Activated T-helper 1 cell treated with anti-CD3 and anti-CD28 coated beads, Interleukin-2, amount 50 U/mL, for 16 hours (primary cell): ENCODE measurements at places on chromosomes 12 and 14.
A peak's percentile ranks its signal among the peaks of the same experiment; 100 is the strongest.

DNA sequence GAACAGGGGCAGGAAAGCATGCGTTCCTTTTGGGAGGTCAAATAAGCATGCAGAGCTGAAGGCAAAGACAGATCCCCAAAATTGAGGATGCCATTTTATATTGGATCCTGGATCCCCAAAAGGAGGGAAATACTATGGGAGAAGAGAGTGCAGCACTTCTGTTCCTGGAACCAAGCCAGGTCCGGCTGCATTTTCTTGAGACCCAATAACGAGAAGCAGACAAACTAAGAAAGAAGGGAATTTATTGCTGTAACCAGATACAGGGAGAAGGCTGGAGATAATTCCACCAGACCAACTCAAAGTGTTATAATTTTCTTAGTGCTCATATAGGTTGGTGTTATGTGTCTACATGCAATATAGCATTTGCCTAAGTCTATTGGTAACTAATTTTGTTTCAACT lies 60.8 kb downstream of the PDE6H start:
- DNase-seq: no peak

GRCh38 chr14:24110060-24110459 lies 4.5 kb upstream of the DCAF11 start:
- DNase-seq: no peak

DNA sequence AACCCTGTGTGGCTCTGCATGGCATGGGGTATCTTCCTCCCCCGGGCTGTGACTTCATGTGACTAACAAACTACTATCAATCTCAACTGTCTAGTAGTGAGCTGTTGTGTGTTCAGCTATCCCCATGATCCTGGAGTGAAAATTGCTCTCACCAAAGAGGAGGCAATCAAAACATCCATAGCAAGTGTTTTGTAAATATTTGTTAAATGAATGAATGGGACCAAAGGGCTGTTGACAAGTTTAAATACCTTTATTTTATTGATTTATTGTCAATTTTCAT lies 138.1 kb upstream of the CPM start:
- DNase-seq: no peak

DNA sequence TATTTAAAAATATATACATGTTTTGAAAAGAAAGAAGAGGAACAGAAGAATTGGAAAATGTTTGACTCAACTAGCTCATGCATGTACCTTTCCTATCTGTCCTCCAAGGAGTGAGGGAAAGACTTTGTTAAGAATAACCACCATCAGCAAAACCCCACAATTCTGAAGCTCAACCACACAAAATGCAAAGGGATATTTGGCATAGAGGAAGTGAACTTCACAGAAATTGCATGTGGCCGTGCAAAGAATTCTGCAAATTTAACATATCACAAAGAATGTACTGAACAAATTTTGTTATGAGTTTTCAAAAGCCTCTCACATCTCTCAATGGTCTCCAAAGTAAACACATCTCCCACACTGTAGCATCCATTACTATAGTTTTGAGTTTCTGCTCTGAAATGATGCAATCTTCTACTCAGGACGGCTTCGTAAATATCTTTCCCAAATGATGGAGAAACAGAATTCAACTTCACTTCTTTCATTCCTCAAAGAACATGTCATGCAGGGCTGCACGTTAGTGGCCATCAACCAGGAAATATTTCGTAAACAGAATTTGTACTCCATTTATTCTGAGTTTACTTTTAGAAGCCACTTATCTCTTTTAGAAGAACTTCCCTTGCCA lies 17.6 kb downstream of the DUSP6 start:
- no peak for DNase-seq

DNA sequence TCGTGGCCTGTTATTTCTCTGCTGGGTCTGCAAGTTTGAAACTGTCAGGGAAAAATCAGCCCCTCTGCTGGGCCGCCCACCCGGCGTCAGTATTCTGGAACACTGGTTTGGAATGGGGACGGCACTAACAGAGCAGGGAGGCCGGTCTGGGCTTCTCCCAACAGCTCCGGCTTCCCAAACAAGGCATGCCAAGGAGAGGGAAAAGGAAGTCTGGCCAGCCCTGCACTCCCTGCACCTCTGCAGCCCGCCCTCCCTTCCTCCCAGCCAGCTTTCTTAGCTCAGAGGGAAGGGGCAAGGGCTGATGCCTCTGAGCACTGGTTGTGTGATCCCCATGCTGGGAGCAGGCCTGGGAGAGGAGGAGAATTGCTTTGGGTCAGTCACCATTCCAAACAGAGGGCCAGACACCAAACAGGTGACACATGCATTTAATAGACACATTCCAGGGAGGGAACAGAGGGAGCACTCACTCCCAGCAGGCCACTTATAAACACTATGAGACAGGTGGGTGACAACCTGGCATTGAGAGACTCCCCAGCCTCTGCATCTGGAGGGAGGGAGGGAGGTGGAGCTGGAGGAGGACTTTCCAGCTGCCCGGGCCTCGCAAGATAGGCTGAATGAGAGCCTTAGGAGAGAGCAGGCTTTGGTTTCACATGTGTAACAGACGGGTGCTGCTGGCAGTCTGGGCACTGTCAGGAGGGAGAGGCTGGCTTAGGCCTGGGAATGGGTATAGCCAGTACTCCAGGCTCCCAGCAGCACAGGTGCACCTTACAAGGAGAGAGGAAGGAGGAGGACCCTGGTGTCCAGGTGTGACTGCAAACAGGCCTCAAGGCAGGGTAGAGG lies 10.3 kb downstream of the KRT75 start:
- DNase-seq: no peak

DNA sequence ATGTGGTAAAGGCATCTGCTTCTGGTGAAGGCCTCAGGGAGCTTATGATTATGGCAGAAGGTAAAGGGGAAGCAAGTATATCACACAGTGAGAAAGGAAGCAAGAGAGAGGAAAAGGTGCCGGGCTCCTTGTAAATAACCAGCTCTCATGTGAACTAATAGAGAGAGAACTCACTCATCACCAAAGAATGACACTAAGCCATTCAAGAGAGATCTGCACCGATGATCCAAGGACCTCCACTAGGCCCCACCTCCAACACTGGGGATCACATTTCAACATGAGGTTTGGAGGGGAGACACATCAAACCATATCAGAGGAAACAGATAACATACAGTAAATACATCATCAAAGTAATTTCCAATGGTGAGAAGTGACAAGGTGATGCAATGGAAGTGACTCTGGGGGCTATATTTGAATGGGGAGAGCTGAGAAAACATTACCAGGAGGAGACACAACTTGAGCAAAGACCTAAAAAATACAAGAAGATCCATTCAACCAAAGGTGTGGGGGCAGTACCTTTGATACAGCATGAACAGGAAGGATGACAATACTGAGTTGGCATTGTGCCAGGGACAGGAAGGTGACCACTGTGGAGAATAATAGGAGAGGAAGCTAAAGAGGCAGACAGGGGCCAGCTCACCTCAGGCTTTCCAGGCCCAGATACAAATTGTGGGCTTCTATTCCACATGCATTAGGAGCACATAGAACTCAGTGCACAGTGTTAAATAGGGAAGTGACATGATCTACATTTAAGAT lies 134.4 kb upstream of the GRIP1 start:
- no peak for DNase-seq

DNA sequence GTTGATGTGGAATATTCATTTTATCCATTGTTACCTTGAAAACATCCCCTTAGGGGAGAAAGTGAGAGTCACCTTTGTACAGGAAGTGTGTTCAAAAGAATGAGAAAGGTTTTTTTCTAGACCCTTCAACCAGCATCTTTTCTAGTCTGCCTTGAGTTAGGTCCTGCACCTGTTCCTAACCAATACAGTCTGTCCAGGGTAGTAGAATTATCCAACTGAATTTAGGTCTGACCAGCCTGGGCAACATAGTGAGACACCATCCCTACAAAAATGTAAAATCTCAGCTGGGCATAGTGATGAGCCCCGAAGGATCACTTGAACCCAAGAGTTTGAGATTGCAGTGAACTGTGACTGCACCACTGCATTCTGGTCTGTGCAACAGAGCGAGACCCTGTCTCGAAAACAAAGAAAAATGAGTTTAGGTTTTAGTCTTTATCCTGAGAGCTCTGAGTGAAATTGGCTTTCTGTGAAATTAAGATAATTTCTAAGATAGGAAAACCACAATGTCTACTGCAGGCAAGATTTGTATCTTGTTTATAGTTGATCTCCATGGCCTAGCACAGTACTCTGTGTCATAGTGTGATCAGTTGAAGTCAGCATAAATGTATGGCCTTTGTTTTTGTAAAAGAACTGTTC lies 25.2 kb downstream of the ARHGAP5 start:
- no peak for DNase-seq

GRCh38 chr12:123149088-123149487 lies 1.8 kb downstream of the PITPNM2 start:
- no peak for DNase-seq

GRCh38 chr12:59643550-59643949 lies 47.7 kb downstream of the SLC16A7 start:
- no peak for DNase-seq

GRCh38 chr12:47303207-47303606 lies 223.4 kb upstream of the AMIGO2 start:
- no peak for DNase-seq

GRCh38 chr14:63046339-63047268 lies 1.3 kb upstream of the KCNH5 start:
- no peak for DNase-seq

GRCh38 chr12:48177982-48178381 lies 5.5 kb upstream of the CCDC184 start:
- DNase-seq: no peak

DNA sequence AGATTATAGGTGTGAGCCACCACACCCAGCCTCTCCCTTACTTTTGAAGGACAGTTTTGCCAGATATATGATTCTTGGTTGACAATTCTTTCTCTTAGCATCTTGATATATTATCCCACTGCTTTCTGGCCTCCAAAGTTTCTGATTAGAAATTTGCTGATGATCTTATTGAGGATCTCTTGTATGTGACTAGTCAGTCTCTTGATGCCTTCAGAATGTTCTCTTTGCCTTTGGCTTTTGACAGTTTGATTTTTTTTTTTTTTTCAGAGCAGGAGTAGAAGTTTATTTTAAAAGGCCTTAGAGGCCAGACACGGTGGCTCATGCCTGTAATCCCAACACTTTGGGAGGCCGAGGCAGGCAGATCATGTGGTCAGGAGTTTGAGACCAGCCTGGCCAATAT lies 32.6 kb downstream of the IFT81 start:
- no peak for DNase-seq

DNA sequence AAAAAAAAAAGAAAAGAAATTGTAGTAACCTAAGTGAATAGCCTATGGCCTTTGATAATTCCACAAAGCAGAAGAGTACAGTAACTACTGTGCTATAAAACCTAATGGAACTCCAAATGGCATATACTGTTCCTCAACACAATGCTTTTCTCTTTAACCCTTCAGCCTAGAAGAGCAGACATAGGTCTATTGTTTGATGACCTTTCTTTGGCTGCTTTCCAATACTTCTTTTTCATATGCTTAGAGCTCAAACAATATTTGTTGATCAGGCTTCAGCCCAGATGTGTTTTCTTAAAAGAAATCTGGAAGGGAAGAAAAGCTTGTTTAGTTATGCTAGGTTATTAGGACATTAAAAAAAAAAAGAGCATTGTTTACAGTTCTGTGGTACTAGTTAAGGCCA lies 116.4 kb downstream of the NTN4 start:
- no peak for DNase-seq

DNA sequence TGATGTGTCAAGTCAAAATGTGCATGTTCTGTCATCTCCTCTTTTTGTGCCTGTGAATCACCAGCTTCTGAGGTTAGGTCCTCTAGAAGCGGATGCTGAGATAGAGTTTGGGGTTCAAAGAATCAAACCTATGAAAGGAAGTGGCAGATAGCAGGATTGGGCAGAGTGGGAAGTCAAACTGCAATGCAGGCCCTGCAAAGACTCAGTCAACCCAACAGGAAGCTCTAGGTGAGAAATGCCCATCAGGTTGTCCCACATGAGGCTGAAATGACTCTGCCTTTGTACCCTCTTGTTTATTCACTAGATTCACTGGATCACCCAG lies 4.5 kb upstream of the MIA2 start:
- DNase-seq: peak; percentile 9

- no peak for DNase-seq
These were observed 102.7 kb downstream of the GPR135 start for GRCh38 chr14:59362513-59362912.

- no peak for DNase-seq
These were observed 185.5 kb upstream of the ATP2B1 start for GRCh38 chr12:89893972-89894706.

- DNase-seq: no peak
These were observed 523 bp downstream of the GTF2H3 start for GRCh38 chr12:123634142-123634561.

GRCh38 chr12:102642199-102642598 lies 161.8 kb upstream of the IGF1 start:
- DNase-seq: no peak

- DNase-seq: no peak
These were observed 254.0 kb upstream of the STXBP6 start for GRCh38 chr14:25303934-25304333.

DNA sequence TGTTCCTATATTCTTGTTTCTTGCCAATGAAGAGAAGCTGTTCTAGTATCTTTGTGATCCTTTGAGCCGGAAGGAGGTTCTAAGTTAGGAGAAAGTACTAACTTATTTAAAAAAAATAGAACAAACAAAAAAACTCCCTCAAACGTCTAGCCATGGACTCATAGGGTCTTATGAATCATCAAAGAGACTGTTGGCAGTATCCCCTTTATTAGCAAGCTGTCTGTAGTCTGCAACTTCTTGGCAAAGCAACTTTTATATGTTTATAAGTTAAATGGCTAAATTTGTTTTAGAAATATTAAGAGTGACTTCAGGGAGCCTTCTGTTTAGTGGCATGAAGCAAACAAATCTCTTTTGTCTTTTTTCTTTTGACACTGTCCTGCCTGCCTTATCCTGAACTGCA lies 291.9 kb downstream of the FUT8 start:
- DNase-seq: no peak

DNA sequence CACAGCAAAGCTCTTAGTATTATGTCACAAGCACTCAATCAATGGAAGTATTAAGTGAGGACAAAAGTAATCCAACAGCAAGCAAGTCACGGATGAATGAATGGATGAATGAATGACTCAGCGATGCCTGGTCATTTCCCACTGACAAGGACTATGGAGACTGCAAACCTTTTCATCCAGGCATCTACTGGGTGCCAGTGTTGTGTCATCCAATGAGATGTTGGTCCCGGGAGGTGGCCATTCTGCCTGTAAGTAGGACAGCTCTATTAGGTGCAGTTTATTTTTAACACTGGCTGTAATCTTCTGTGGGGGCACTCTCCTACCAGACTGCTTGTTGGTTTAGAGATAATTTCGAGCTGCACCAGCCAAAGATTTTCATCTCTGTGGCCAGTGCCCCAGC lies 39.4 kb downstream of the STAB2 start:
- no peak for DNase-seq

DNA sequence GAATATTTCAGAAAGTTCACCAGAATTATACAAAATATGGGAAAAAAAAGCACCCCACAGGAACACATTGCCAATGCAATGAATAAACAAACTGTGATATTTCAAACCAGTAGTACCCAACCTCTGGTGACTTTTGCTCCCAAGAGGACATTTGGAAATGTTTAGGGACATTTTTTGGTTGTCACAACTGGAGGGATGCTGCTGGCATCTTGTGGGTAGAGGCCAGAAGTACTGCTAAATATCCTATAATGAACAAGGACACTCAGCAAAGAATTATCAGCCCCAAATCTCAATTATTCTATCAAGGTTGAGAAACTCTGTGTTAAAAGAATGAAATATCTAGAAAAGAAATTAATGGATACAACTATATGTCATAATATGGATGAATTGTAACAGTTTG lies 1334.4 kb upstream of the FLRT2 start:
- DNase-seq: no peak

GRCh38 chr12:33649992-33650391 lies 210.4 kb upstream of the SYT10 start:
- DNase-seq: no peak

- DNase-seq: no peak
These were observed 11.2 kb downstream of the HECTD4 start for GRCh38 chr12:112370868-112371510.
